Activated gamma-delta T cell treated with Interleukin-2 at 50 U/mL for 16 hours (primary cell): ENCODE measurements at places on chromosomes 4 and X.

DNA sequence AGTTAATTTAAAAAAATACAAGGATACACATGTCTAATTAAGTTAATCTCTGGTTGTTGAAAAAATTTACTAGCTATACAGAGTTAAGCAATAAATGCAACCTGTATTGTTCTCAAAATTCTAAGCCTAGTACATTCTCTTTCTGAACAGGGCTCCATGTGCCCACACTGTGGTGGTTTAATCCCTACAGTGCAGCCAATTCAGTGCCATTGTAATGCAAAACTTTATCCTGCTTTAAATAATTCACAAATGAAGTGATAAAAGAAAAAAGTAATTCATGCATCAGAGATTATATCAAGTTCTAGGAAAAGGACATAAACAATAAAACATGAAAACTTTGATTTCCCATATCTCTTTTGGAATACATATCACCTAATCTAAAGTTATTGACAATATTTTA lies 1089.2 kb downstream of the C4orf33 start:
- no peak for DNase-seq

- no peak for DNase-seq
Measured at GRCh38 chr4:107500551-107500950, 219.5 kb downstream of the PAPSS1 start.

- DNase-seq = no peak
Measured at GRCh38 chr4:1637580-1638271, 46.4 kb downstream of the FAM53A start.

DNA sequence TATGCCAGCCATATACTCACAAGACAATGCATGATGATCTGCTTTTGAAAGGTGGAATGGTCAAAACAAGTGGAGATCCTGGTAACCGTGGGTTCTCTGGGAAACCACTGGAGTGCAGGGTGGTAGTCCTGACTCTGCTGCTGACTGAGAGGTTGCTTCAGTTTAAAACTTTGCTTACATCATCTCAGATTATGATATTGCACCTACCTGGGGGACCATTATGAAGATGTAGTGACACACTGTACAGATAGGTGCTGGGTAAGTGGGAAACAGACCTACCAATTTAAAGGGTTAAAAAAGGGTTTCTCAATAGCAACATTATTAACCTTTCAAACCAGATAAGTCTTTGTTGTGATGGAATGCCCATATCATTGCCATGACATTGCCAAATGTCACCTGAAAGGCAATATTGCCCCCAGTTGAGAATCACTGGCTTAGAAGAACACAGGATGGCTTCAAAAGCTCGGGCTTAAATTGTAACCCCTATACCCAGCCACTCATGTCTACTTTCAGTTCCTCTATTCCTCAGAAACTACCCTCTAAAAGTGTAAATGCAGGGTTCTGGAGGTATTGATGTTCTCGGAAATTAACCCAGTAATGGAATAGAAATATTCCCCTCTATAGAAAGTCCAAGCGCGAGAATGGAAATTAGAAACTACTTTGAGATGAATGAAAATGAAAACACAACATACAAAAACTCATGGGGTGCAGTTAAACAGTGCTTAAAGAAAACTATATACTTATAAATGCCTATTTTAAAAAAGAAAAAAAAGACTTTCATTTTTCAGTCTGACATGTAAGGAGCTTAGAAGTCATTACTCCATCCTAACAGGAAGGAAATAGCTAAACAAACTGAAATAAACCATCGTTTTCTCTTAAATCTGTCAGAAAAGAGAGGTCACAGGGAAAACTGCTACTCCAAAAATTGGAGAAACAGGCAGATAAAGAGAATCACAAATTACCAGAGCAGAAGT lies 65.8 kb downstream of the ARHGEF6 start:
- DNase-seq = no peak

DNA sequence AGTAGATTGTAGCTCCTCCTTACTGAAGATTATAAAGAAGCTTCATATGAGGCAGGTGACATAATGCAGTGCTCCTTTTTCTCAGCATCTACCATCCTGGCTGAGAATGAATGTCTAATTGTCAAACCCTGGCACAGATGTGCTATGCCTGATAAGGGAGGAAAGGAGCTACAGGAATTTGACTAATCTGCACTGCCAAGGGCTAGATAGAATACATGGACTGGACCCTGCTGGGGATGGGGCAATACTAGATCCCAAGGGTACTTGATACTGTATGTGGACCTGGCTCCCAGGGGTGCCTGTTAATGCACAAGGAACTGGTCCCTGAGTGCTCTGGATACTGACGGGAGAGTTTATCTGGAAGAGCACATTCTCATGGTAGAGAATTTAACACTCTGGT lies 362.2 kb upstream of the EMCN start:
- no peak for DNase-seq

DNA sequence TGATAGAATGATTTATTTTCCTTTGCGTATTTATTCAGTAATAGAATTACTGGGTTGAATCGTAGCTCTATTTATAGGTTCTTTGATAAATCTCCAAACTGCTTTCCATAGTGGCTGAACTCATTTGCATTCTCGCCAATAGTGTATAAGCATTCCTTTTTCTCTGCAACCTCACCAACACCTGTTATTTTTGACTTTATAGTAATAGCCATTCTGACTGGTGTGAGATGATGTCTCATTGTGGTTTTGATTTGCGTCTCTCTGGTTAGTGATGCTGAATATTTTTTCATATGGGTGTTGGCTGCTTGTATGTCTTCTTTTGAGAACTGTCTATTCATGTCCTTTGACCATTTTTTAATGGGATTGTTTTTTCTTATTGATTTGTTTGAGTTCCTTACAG lies 160.7 kb downstream of the MID1IP1 start:
- DNase-seq = no peak

DNA sequence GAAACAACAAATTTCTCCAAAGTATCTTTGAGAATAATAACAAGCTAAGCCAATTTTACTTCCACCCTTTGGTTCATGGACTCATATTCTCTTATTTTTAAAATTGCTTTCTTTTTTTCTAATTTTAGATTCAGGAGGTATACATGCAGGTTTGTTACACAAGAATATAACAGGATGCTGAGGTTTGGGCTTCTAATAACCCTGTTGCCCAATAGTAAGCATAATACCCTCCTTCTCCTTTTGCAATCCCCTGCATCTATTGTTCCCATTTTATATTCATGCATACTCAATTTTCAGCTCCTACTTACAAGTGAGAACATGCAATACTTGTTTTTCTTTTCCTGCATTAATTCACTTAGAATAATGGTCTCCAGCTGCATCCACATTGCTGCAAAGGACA lies 202.3 kb upstream of the FSTL5 start:
- no peak for DNase-seq

DNA sequence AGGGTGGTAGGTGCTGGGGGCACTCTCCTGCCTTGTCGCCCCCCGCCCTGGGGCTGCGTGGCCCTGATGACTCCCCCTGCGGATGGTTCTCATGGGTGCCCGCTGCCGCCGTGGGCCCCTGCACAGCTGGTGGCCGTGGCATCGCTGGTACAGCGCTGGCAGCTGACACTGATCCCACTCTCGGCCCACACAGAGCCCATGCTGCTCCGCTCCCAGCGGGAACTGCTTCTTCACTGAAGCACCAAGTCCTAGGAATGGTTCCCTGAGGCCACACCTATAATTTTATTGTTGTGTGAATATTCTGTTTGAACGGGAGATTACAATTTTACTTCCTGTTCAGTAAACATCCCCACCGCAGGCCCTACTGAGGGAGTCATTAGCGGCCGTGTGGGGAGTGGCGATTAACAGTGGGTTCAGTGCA lies 138.6 kb upstream of the NKX1-1 start:
- DNase-seq = no peak

DNA sequence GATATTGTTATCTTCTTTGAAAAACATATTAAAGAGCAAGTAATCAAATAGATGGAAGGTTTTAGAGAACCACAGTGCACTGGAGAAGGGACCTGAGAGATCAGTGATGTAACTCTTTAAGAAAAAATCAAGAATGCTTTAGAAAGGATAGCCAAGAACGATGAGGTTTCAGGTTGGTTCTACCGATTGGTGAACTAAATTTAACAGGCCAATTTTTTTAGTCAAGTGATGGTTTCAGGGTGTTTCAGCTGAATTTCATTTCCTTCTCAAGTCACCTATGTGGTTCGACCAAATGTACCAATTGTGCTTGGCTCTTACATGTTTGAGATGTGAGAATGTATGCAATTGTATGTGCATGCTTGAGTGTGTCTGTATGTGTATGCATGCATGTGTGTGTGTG lies 26.5 kb downstream of the HS3ST1 start:
- no peak for DNase-seq

DNA sequence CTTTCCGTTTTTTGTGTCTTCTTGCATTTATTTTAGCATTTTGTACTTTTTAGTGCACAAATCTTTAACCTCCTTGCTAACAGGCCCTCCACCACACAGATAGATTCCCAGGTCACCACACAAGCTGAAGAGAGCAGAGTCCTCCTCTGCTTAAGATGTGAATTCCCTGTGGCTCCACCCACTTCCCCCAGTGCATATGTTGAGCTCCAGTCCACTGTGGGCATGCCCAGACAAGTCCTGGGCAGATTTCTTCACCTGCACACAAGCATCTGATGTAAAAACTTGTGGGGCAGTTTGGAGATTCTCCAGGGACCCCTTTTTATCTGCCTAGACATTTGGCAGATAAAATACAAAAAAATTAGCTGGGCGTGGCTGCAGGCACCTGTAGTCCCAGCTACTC lies 19.8 kb upstream of the PASD1 start:
- no peak for DNase-seq
